ENCODE measurements at places on chromosomes 1 and 21.

- no peak for DNase-seq
These were observed 47.8 kb downstream of the PIK3CD start for GRCh38 chr1:9699361-9699760.

DNA sequence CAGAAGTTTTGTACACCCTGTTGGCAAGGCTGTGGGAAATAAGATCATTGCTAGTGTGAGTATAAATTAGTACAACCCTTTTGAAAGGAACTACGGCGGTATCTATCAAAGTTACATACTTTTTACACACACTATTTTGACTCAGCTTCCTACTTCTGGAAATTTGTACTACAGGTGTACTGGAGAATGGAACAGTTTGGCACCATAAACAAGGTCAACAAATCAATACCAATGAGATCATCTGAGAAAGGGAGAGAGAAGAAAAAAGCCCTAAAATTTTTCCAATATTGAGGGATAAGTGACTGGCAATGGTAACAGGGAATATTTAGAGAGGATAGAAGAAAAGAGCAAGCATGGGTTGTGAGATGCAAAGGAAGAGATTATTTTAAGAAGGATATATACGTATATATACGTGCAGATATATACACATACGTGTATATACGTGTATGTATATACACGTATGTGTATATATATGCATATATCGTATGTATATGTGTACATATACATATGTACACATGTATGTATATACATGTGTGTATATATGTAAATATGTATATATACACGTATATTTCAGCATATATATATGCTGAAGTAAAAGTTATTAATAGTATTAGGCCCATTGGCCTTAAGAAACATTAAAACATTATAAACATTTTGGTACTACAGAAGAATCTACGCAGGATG is 27.6 kb downstream of the KLHL20 start:
- DNase-seq: no peak

GRCh38 chr1:74857676-74858075 is 124.7 kb downstream of the TYW3 start:
- no peak for DNase-seq

DNA sequence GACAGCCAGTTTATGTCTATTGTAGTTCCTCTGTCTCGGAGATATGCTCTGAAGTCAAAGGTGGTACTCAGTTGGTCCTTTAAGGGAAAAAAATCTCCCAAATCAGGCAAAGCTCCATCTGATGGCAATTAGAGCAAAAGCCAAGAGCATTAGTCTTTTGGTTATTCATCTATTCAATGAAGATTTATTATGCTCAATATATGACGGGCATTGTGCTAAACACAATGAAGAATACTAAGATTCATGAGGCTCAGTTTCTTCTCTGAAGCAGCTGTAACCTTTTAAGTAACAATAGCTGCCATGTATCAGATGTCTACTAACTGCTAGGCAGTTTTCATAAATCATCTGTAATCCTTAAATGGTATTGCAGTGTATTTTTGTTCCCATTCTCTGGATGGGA is 47.6 kb upstream of the MROH9 start:
- DNase-seq: no peak

DNA sequence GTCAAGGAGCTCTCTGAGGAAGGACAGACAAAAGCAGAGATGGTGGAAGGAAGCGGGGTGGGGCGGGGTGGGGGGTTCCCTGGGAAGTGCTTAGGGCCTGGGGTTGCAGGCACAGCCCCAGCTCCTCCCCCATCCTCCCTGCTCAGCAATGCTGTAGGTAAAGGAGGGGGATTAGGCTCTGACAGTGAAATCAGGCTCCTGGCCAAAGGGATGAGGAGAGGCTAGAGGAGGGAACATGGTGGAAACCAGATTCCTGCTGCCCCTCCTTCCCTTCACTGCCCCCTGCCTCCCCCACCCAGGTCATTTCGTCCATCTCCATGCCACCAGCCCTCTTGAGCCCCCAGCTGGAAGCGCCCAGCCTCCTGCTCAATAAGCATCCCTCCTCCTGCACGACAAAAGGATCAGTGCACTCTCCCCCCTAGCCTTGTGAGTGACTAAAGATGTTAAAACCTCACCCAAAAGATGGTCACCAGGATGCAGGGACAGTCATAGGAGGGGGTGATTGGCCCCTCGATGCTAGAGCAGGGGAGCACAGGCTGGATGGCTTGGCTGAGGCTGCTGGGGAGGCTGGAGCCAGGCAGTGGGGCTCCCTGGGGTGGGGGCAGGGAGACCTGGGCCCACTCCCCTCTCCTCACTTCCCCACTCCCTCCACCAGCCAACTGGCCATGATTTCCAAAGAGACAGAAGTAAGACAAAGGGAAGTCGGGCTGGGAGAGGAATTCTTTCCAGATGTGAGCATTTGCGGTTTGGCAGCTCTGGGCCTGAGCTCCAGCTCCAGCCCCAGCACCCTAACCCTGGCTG is 2.2 kb upstream of the CRABP2 start:
- no peak for DNase-seq

DNA sequence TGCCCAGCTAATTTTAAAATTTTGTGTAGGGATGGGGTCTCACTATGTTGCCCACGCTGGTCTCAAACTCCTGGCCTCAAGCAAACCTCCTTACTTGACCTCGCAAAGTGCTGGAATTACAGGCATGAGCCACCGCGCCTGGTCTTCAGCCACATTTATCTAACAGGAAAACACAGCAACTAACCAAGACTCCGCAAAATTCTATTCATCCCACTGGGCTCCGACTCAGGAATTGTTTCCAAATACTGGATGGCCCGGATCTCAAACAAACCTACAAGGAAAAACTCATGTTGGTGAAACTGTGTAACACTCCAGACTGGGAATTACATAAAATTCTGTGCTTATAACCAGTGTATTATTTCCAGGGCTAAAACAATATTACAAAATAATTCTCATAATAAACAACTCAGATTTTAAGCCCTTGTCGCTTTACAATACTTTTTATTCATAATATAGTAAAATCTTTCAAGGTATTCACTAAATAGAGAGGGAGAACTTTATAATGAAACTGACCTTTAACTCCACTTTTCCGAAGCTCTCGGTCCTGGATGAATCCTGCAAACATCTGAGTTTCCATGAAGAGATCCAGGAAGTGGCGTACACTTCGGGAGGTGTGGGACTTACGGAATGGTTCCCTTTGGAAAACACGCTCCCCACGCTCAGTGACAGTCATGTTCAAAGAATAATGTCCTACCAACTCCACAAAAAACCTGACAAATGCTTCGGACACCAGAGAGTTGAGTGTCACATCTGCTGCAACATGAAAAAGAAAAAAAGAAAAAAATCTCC is 6.0 kb upstream of the BCAS2 start:
- no peak for DNase-seq

- no peak for DNase-seq
These were observed 12.5 kb downstream of the MX1 start for GRCh38 chr21:41438425-41439113.

GRCh38 chr1:238549137-238549536 is 658.4 kb upstream of the ZP4 start:
- no peak for DNase-seq

- peak; percentile 28 for DNase-seq
These were observed 94.5 kb upstream of the SLC5A9 start for GRCh38 chr1:48127735-48128685.

DNA sequence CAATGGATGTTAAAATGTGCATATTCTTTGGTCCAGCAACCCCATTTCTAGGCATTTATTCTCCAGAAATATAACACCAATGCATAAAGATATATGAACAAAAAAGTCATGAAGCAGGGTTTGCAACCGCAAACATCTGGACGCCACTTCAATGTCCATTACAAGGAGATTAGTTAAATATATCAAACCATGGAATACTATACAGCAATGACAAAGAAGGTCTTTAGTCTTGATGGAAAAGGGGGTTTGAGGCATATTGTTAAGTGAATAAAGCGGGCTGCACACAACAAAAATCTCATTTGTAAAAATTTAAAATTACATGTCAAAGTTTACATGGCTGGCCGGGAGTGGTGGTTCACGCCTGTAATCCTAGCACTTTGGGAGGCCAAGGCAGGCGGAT is 31.6 kb downstream of the RAP1GAP start:
- no peak for DNase-seq

DNA sequence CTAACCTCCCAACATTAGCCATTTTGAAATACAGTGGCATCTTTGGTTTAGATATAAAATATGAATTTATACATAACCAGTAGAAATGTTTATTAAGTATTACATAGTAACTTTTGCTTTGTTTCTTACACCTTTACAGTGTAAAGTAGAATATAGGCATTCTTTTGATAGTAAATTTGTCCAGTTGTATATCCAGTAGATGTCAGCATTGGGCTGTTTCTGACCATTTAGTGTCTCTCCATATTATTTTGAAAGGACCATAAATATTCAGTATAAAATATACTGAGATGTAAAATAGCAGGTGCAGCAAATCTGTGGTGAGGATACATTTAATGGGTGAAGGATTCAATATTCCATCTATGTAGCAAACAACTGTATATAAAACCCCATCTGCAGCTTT is 115.8 kb upstream of the ZRANB2 start:
- DNase-seq: peak; percentile 23

- DNase-seq: no peak
These were observed 8.3 kb upstream of the TNFRSF1B start for GRCh38 chr1:12158357-12159092.
